ENCODE measurements at places on chromosomes 16 and 17.

GRCh38 chr16:53899431-53899830 lies 195.5 kb downstream of the FTO start:
- DNase-seq = no peak

GRCh38 chr17:38852771-38853291 lies 690 bp downstream of the RPL23 start:
- DNase-seq = no peak

- DNase-seq = peak; percentile 88
Measured at GRCh38 chr16:65782611-65783600, 583.6 kb upstream of the CDH5 start.

- DNase-seq = no peak
Measured at GRCh38 chr17:64500862-64501765, 4.3 kb upstream of the POLG2 start.

DNA sequence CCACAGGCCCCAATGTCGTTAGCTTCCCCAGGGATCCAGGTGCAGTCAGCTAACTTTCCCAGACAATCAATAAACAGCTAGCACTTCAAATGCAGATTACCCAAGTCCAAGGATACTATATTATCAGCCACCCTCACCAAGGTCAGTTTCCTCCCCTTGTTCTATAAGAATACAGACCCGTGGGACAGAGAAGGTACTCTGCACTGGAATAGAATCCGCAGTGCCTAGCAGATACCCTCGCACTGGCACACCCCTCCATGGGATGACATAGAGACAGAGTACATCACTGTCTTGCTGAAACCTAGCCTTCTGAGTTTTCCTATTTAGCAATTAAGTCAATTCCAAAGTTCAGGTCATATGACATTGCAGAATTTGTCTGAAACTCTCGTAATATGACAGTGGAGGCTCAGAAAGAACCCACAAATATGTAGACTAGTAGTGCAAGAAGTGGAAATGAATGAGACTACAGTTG lies 40.0 kb upstream of the ABCA10 start:
- no peak for DNase-seq

- no peak for DNase-seq
Measured at GRCh38 chr16:14117051-14117450, 45.9 kb downstream of the MRTFB start.

GRCh38 chr16:27449434-27450195 lies 47.6 kb downstream of the IL21R start:
- DNase-seq = no peak

- no peak for DNase-seq
Measured at GRCh38 chr16:69852815-69853214, 90.7 kb downstream of the WWP2 start.

DNA sequence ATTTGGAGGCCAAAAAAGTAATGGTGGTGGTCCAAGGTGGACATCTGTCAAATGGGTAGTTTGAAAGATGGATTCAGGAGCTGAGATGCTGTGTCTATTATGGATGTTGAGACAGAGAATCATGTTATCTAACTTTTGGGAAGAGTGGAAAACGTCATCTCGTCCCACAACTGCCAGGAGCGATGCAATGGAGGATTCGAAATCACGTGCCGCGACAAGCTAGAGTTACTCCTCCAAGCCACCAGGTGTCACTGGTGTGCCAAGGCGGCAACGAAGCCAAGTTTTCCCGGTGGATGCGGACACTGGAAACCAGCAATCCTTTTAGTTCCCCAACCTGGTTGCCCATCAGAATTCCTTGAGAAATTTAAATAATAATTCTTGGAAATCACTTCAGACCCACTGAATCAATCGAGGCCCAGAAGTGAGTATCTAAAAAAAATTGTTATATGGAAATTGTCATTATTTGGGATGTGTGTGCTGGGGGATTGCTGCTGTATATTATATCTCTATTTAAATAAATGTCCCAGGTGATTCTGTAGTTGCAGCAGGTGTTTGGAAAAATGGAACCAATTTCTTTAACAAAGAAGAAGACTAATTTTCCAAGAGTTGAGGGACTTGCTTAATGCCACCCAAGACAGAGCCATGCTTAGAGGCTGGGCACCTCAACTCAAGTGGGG lies 206.1 kb downstream of the HAPSTR1 start:
- no peak for DNase-seq

DNA sequence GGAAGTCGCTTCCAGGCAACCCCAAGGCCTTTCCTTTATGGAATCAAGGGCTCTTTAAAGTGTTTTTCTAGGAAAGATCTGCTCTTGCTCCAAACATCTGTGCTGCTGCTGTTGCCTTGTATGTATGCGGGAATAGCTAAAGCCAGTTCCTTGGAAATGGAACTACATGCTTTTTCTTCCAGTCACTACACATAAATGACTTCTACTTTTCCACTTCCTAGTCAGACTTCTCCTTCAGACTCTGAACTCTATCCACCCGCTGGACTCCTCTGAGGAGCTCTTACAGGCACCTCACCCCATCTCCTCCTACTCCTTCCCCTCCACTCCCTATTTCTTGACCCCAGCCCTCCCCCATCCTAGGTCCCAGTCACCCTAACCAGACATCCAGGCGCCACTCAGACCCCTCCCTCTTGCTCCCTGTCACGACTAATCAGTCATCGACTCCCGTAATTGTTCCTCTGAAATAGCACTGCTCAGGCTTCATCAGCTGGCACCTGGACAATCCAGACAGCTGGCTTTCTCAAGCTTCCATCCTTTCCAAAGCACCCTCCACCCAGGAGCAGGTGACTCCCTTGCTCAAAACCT lies 15.0 kb upstream of the PEMT start:
- no peak for DNase-seq

DNA sequence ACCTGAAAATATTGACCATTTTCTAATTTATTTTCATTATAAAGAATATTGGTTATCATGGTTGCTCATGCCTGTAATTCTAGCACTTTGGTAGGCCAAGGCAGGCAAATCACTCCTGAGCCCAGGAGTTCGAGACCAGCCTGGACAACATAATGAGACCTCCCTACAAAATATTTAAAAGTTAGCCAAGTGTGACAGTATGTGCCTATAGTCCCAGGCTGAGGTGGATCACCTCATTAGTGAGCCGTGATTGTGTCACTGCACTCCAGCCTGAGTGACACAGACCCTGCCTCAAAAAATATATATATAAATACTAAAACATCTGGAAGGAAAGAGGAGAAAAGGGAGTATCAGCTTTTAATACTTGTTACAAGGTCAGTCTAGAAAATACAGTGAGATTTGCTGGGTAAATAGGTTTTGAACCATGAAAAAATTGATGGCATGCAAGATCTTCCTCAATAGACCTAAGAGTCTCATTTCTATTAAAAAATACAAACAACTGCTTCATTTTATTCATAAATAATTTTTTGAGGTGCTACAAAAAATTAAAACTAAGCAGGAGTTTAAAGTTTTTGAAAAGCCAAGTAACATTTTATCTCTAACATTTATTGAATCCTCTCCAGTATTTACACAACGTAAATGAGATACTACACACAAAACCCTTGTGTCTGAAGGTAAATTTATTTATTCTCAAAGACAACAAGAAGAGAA lies 47.7 kb downstream of the TUBD1 start:
- no peak for DNase-seq

DNA sequence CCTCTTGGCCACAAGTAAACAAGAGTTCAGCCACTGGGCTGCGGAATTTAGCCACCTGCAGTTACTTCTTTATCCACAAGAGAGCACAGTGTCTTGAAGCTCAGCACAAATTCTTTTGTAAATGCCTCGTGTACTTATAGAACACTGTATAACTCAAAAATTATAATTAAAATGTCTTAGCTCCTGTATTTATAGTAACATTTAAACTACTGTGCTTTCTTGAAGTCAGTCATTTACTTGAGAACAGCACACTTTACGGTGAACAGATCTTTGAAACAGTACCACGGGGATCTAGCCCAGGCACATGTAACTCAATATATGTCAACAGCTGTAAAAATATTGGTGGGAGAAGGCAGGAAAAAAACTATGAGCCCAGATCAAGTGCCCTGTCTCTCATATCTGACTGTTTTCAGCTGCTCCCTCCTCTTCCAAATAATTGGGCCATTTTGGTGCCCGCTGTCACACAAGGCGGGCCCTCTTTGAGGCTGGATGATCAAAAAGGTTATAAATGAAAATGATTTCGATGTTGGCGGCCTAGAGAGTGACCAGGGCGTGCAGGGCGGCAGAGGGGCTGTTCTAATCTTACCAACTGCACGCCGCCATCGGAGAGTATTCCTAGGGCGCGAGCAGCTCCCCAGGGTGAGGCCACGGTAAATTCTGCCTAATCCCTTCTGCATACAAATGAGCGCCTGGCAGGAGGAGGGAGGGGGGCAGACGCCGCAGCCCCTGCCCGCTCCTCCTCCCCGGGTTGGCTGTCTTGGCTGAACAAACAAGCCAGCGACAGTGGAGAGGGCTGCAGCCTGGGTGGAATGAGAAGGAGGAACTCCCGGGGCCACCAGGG lies 183.2 kb downstream of the C16orf78 start:
- DNase-seq = peak; percentile 93

GRCh38 chr17:70859829-70860228 lies 690.5 kb downstream of the KCNJ2 start:
- DNase-seq = no peak

GRCh38 chr16:16090238-16090637 lies 133.1 kb downstream of the ABCC6 start:
- DNase-seq = no peak

- no peak for DNase-seq
Measured at GRCh38 chr17:3015890-3016289, 47.5 kb downstream of the OR1D5 start.

GRCh38 chr17:76184290-76184689 lies 43.2 kb upstream of the FOXJ1 start:
- peak; percentile 47 for DNase-seq

DNA sequence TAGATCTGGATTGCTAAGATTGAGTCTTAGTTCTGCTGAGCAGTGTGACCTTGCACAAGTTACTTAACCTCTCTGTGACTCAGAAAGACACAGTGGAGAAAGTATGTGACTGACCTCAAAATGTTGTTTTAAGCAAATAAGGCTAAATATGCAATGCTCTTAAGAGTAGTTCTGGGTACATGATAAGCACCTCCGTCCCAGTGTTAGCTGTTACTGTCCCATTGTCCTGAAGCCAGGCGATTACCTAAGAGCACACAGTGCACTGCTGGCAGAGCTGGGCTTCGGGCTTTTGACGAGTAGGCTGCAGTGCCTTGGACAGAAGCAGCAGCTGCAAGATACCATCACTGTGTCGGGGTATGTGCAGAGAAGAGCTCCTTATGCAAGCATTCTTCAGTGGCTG lies 32.7 kb upstream of the FOXF1 start:
- no peak for DNase-seq

GRCh38 chr17:49691086-49691676 lies 13.3 kb upstream of the SPOP start:
- DNase-seq = no peak

GRCh38 chr17:7441266-7441665 lies 2.0 kb downstream of the FGF11 start:
- no peak for DNase-seq

- peak; percentile 54 for DNase-seq
Measured at GRCh38 chr17:76834870-76835269, 33.3 kb upstream of the MGAT5B start.

DNA sequence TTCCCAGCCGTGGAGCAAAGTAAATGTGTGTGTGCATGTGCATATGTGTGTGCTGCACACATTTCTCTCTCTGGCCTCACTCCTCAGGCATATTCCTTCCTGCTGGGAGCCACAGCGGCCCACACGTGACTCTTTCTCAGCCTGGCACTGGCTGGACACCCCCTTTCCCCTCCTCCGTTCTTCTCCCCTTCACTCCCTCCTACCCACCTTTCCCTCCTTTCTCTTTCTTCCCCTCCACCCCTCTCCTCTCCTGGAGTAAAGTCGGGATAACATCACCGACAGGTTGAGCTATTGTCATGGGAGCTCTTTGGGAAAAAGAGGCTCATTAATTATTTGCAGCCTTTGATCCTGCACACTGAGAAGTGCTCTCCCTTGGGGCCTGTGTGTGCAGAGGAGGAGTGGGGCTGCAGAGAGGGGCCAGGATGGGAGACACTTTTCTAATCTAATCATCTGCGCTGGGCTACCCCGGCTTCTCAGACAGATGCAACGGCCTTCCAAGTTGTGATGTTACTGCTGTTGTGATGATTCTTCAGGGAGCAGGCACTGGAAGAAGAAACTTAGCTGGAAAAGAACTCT lies 126.3 kb upstream of the HSBP1 start:
- no peak for DNase-seq

DNA sequence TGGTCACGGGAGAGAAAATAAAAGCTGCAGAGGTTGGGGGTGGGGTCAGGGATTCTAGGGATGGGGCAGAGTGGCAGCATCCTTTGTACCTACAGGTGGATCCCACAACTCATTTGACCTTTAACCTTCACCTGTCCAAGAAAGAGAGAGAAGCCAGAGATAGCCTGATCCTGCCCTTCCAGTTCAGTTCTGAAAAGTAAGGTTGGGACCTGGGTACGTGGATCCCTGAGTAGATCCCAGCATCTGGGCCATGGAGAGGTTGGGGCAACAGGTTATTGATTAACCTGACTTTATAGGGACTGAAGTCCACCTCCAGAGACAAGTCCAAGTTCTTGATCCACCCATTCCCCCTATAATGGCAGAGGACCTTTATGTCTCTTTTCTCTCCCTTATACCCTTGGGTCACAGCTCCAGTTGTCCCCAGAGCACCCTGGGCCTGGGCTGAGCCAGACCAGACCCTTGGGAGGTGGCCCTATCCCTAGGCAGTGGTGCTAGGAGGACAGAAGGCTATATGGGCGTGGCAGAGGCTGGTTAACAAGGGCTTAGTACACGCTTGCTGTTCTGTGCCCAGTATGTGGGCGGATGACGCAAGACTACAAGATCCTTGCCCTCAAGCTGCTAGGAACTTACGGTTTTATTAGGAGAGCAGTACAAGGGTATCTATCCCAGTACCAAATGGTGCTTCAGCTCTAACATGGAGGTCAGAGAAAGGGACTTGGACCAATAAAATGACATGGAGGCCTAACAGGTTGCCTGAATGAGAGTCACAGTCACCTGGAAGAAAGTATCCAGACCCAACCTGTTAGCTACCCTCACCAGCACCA lies 3.3 kb downstream of the CLDN7 start:
- no peak for DNase-seq

DNA sequence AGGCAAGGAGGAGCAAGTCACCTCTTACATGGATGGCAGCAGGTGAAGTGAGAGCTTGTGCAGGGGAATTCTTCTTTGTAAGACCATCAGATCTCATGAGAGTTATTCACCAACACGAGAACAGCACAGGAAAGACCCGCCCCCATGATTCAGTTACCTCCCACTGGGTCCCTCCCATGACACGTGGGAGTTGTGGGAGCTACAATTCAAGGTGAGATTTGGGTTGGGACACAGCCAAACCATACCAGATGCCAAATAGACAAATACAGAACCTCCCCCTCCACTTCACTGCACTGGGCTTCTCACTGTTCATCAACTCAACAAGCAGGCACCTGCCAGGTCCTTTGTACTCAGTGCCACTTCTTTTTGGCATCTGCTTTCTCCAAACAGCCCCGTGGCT lies 100.2 kb downstream of the WSCD1 start:
- no peak for DNase-seq

All from brain (organoid and tissue), 16 donors.